ENCODE measurements at places on chromosomes 7 and 10. TPM values are rescaled to one million over a fixed set of nuclear protein-coding genes. Genes with fewer than 3 reads are reported as not detected.
A peak's percentile ranks its signal among the peaks of the same experiment; 100 is the strongest.

DNA sequence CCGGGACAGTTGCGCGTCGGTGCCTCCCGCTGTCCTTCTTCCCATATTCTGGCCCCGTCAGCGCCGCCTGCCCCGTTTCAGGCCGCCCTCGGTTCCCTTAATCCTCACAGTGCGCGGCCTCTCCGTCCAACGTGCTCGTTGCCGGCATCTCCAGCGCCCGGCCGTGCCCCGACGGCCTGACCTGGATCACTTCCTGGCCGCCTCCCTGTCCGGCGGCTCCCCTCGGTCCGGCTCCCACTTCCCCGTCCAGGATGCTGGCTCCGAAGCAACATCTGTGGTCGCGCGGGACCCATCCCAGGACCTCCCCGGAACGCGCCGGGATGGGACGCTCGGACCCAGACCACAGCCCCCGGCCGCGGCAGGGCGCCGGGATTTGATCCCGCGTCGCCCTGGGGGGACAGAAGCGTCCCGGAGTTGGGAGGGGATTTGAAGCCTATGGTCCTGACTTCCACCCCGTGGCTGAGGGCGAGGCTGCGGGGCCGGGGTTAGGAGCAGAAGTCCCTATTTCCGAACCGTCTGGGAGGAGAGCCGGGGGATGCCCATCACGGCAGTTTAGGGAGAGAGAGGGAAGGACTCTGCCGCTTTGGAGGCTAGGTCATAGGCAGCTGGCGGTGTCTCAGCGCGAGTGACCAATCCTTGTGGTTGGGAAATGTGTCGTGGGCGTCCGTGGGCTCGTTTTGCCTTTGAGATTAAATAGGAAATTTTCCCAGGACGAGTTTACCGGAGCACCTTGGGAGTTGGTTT, 53.8 kb downstream of the KCTD7 start:
- DNase-seq: peak; percentile 16

CASTOR2 gene
- 7.7 TPM for total RNA-seq

SKIDA1 gene
- total RNA-seq: 0.17 TPM

GRCh38 chr10:14244801-14245211, 85.9 kb downstream of the FRMD4A start:
- DNase-seq: peak; percentile 29

- DNase-seq: no peak
Observed at GRCh38 chr7:133452577-133452976, 199.7 kb downstream of the EXOC4 start.

CFAP70 gene
- total RNA-seq: 0.73 TPM

DNA sequence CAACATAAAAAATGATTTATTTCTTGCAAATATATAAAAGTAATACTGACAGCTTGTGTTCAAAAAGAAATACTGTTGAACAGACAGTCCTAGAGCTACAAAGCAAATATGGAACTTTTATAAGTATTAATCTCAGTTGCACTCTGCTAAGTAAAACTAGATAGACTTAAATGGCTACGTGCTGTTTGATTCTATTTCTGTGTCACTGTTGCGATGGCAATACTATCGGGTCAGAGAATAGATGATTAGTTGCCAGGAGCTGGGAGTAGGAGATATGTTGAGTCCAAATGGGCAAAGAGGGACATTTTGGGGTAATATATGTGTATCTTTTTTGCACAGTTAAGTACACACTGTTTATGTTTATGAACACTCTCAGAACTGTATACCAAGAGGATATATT, 41.1 kb upstream of the VWDE start:
- DNase-seq: no peak

DNA sequence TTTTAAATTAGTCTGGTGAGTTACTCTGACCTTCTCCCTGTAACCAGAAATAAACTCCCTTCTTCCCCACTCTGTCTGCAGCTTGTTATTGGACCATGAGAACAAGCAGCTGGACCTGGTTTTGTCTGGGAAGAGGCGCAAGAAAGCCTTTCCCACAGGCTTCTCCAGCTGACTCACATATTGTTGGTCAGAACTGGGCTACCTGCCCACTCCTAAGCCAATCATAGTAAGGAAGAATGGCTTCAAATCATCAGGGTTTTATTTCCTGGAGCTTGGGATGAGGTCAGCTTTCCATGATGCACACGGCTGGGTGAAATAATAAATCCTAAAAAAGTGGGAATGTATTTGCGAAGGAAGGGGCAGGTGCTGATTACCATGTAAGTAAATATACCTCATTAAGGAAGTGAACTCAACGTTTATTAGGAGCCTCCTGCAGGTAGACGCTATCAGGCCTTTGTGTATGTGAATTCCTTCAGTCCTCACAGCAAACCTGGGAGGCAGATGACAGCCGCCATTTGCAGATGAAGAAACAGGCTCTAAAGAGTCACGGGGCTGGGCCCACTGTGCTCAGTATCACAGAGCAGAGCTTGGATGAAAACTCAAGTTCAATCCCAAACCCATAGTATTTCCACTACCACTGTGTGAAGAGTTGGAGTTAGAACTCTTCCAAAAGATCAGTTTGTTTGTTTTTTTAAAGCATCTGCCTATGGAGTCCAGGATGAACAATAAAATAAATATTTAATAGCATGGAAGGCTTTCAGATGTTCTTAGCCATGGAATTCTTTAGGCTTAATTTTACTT, 32.8 kb downstream of the IL15RA start:
- peak; percentile 89 for DNase-seq

KAZALD1 gene
- 24.9 TPM for total RNA-seq

GRCh38 chr7:155291045-155291530, 6.6 kb upstream of the INSIG1 start:
- DNase-seq: peak; percentile 67

PROSER2 gene
- 66.0 TPM for total RNA-seq

- no peak for DNase-seq
Observed at GRCh38 chr7:134892963-134893362, 93.3 kb upstream of the AGBL3 start.

AEBP1 gene
- total RNA-seq: not detected

DNA sequence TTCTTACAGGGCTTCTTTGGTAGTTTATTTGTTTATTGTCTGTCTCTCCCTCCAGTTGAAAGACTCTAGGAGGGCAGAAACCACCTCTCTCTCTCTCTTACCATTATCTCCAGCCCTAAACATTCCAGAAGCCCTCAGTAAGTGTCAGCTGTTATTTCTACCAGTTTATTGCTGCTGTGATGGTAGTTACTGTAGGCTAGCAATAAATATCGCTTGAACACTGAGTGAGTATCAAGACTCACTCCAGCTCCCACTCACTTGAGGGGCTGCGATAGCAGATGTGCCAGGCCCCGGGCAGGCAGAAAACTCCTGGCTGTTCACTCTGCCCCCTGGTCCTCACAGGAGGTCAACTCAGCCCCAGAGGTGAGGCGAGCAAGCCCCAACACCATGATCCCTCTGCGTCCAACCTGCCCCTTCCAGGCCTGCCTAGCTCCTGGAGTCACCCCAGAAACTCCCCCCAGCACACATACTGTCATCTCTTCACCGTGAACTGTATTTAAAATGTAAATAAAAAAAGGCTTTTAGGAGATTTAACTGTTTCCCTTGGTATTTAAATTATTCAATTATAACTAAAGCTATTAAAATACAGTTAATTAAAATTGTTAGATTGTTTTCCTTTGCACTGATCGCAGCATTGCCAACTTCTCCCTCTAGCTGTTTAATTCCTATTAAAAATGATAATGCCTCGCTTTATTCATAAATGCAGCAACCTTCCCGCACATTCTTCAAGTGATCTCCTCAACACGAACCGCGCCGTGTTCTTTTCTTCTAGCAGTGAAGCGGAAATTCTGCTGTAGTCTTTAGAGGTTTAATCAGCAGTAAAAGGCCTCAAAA, 321.1 kb upstream of the ZMIZ1 start:
- no peak for DNase-seq

DNA sequence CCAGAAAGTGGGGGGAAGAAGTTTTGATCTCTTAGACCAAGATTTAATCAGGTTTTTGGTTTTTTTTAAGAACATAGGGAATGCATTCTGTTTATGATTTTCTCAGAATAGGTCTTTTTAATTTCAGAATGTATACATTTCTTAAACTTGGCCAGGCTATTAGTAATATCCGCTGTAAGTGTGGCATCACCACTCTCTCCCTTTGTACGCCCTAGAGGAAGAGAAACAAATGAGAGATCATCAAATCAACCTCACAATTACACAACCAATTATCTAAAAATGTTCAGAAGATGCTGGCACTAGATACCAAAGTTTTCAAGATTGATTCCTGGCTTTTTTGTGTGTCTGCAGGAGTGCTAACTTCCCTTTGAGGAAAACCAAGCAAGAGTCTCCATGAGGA, 70.0 kb downstream of the KLF6 start:
- no peak for DNase-seq

DNA sequence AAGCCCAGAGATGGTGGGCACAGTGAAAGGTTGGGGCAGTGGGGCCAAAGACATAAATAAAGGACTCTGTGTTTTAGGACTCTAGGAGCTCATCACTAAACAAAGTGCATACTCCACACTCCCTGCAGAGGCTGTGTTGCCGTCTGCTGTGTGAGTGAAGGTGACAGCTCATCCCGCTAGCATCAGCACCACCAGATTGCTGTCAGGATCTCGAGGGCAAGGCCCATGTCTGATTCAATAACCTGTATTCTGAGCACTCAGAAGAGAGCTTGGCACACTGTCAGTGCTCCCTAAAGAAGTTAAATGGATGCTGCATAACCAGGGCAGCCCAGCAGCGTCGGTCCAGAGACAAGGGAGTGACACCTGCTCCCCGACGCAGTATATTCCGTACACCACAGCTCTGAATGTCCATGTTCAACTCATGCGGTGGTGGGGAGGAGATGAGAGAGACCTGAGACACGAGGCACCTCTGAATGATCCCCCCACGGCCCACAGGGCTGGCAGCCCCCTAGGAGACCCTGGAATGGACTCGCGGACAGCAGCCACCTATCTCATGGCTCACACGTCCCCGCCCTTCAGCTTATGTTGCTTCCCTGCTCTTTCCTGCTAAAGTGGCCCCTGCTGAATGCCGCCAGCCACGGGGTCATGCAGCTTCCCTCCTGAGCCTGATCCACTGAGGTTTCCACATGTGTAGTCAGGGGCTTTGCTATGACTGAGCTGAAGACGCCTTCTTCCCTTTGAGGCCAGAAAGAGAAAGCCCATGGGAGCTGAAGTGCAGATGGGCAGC, 132.7 kb upstream of the KCNMA1 start:
- no peak for DNase-seq

ACTL6B gene
- not detected for total RNA-seq

CREM gene
- 150 TPM for total RNA-seq

ARHGEF35 gene
- total RNA-seq: 10.8 TPM
